ENCODE measurements at places on chromosomes 16 and 17.

GRCh38 chr17:41914358-41914766, 4.4 kb downstream of the ACLY start:
- no peak for DNase-seq

GRCh38 chr16:48503779-48504178, 106.2 kb downstream of the N4BP1 start:
- DNase-seq, result no peak

GRCh38 chr16:60648290-60648689, 1387.9 kb downstream of the CDH8 start:
- DNase-seq, result no peak

GRCh38 chr16:11781773-11782172, 15.3 kb downstream of the ZC3H7A start:
- no peak for DNase-seq

DNA sequence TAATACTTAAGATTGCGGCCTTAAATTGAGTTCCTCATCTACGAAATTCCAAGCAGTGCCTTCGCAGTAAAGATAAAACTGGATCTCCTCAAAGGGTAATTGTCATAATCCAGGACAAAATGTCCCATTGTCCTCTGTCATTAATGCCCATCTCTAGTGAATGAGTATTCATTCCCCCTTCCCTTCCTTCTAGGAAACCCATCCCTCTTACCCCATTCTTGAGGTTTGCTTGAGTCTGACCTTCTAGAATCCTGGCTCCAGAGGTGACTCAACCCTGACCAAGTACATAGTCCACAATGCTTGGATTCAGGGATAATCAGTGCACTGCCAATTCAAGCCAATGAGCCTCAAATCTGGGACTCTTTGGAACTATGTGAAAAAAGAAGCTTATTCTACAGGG, 47.0 kb upstream of the MAF start:
- no peak for DNase-seq

DNA sequence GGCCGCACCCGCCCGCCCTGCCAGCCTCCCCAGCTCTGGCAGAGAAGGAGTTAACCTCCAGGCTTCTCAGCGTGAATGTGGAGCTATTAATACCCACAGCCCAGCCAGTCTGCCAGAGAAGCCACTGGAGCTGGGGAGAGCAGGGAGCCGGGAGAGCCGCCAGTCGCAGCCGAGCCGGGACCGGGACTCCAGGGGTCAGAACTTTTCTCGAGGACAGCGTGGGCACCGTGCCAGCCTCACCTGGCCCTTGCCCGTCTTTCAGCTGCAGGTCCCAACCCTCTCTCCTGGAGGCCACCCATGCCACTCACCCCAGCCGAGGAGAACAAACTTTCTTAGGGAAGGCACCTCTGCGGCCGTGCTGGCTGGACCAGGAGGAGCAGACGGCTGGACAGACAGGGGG, 33.8 kb upstream of the SBK1 start:
- DNase-seq, result no peak

GRCh38 chr16:87160701-87161337, 156.4 kb downstream of the C16orf95 start:
- no peak for DNase-seq

GRCh38 chr16:11429823-11430222, 84.6 kb downstream of the RMI2 start:
- no peak for DNase-seq

- no peak for DNase-seq
Measured at GRCh38 chr16:85560932-85561247, 52.2 kb upstream of the GSE1 start.

DNA sequence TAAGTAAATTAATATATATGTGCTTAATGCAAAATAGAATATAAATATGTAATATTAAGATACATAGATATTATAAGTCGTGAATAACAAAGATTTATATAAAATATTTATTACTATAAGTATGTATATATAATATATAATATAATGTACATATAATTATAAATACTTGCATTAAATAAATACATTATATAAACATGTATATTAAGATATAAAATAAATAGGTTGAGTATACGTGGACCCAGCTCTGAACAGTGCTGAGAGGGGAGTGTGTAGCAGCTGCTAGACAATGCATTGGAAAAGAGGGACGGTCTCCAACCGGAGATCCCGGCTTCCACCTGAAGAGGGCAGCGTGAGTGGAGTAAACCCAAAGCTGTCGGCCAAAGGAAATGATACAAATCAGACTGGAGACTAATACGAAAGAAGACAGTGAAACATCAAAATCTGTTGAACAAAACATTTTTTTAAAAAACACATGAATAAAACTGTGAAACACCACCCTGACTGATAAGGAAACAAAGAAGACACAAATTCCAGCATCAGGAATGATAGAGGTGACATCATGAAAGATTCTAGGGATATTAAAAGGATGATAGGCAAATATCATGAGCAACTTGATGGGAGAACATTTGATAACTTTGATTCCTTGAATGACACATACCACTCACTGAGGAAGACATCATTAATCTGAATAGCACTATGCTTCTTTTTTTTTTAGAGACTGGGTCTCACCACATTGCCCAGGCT, 125.4 kb upstream of the CHMP6 start:
- DNase-seq, result peak; percentile 60

- no peak for DNase-seq
Measured at GRCh38 chr16:74568961-74569631, 37.8 kb downstream of the GLG1 start.

- no peak for DNase-seq
Measured at GRCh38 chr16:11097094-11097786, 152.9 kb downstream of the CLEC16A start.

GRCh38 chr16:56625943-56626654, 518 bp downstream of the MT1E start:
- no peak for DNase-seq

- DNase-seq, result no peak
Measured at GRCh38 chr17:34653511-34653910, 74.1 kb downstream of the TMEM132E start.

DNA sequence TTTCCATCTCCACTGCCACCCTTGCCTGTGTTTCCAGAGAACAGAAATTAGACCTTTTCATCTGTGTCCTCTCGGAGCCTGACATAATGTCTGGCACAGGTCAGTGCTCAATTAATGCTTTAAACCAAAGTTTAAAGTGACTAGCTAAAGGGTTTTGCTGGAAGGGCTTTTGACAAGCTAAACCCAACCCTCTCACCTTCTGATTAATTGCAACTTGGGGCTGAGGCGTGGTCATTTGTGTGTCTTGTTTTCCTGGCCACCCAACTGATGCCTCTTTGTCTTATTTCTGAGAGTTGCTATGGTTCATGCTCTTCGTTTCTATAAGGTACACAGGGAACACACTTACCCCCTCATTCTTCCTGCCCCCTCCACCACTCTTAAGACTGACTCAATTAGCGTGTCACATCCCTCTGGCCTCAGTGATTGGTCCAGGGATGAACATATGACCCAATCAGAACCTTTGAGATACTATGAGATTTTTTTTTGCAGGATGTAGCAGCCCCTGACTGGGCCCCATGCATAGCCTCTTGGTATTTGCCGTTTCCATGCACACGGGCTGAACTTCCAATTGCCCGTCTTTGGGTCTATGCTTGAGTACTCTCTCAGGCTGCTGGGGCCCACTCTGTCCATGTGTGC, 15.8 kb upstream of the BRD7 start:
- DNase-seq, result no peak

GRCh38 chr16:2811703-2812471, 5.2 kb upstream of the PRSS21 start:
- DNase-seq, result no peak

- DNase-seq, result no peak
Measured at GRCh38 chr17:12963505-12963904, 54.3 kb downstream of the ELAC2 start.

DNA sequence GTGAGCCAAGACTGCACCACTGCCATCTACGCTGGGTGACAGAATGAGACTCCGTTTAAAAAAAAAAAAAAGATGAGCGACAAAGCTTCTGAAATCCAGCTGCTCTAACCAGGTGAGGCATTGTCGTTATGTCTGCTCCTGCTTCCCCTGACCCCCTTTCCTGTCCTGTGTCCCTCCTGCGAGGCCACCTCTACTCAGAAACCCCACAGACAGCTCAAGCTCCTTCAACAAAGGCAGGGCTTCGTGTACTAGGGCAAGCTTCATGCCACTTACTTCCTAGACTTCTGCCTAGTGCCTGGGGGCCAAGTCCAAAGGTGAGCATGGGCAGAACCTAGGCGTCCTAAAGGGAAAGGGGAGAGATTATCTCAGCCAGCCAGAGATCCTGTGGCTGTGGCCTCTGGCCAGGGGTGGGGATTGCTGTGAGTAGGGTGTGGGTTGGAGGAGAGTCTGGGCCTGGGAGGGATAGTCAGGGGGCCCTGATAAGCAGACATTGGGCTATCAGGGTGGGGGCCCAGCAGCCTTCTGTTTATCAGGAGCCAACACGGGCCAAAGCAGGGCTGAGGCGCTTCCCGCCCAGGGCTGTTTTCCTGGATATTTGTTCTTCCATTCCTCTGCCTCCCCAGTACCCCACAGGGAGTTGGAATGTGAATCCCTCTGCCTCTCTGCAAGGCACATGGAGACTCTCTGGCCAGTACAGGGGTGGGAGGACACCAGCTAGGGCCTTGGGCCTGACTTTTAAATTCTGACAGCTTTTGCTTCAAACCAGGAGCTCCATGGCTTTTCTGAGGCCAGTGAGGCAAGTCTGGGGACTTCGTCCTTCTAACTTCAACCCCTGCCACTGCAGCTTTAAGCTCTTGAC, 10.4 kb downstream of the ERAL1 start:
- no peak for DNase-seq

DNA sequence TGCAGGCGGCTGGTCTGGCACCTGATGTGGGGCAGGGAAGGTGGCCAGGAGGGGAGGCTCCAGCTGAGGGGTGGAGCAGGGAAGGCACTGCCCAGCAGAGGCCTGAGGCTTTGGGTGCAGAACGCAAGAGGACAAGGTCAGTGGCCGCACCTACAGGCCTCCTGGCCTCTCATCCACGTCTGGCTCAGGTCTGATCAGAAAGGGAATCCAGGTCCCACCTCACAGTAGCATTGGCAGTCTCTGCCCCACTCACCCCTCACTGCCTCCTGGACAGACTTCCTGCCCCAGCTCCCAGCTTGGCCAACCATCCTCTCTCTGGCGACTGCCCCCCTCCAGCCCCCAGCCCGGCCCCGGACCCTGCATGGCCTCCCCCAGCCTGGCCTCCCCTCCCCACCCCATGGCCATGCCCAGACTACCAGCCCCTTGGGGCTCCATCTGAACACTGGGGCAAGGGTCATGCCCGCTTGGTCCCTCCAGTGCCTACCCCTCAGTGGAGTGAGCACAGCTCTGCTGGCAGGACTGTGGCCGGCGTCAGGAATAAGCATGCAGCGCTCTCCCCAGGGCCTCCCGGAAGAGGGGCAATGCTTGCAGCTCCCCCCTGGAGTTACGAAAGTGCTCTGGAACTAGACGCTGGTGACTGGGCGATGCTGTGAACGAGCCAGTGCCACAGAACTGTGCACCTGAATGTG, 4.6 kb downstream of the UTS2R start:
- DNase-seq, result no peak

DNA sequence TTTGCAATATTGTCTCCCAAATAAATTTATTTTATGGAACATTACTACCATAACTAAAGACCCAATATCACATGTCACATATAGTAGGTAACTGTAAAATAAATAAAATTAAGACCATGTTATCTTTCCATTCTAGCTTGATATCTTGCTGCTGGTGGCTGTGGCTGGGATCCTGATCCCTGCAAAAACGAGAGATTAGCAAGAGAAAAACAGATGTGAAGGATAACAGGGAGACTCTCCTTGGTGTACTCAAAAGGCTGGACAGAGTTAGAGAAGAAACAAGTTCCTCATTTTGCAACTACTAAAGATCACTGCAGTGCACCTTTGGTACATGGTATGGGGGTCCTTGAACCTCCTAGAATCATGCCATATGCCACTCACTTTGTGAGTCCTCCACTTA, 49.7 kb downstream of the ARHGAP27 start:
- no peak for DNase-seq

DNA sequence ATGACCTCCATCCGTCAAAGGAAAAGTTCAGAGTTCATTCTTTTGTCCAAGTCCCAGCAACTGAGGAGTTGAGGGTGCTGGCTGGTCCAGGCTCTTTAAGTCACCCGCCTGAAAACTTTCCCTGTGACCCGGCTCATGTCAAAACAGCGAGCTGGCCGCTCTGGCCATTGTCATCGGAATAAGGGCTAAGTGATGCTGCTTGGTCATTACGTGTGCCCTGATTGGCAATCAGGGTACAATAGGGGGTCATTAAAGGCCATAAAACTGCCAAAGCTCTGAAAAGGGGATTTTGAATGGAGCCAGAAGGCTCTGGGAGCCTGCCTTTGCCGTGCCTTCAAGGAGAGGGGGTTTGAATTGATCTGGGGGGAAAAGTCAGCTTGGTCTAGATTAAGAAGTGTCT, 88.5 kb upstream of the IRX3 start:
- no peak for DNase-seq

- DNase-seq, result no peak
Measured at GRCh38 chr16:4244254-4245076, 2.6 kb upstream of the SRL start.

GRCh38 chr16:82582975-82583374, 43.8 kb upstream of the CDH13 start:
- no peak for DNase-seq

DNA sequence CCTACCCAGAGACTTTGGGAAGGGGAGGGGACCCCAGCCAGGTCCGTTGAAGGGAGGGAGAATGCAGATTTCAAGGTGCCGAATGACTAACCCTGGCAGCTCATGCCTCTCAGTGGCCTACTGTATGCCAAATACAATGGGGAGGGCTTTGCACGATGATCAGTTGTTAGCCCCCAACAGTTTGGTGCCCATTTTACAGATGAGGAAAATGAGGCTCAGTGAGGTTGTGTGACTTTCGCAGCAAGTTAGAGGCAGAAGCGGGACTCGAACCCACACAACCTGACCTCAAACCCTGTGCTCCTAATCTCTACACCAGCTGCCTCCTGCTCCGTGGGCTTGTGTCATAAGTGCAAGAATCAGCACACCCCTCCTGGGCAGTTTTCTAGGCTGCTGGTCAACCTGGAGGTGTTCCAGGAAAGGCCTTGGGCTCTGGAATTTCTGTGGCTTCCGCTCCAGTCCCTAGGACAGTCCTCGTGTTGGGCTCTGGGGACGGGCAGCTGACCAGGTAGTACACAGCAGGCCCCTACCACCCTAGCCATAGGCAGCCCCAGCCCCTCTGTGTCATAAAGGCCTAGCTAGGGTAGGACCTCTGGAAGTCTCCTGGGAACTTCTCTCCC, 11.9 kb upstream of the NAGPA start:
- no peak for DNase-seq

DNA sequence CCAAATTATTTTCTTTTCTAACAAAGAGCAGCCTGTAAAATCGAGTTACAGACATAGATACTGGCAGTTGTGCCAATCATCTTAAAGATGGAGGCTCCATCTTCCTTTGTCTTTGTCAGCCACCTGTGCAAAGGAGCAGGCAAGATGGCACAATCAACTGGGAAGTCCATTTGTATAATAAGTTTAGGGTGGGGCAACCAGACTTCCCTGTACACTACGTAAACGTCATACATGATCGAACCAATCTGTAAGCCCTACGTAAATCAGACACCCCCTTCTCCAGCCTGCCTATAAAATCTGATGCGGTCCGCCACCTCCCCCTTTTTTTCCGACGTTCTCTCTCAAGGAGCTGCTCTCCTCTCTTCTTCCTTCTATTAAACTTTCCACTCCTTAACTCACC, 31.4 kb upstream of the MEAK7 start:
- DNase-seq, result no peak

GRCh38 chr17:42682722-42683403, 532 bp downstream of the CNTNAP1 start:
- DNase-seq, result no peak

All from activated T-cell treated with anti-CD3 and anti-CD28 coated beads for 1 hour (primary cell).